SJSA1 (cell line): ENCODE measurements at places on chromosomes 7 and 10. TPM values are rescaled to one million over a fixed set of nuclear protein-coding genes. Genes with fewer than 3 reads are reported as not detected.
A peak's percentile ranks its signal among the peaks of the same experiment; 100 is the strongest.

DNA sequence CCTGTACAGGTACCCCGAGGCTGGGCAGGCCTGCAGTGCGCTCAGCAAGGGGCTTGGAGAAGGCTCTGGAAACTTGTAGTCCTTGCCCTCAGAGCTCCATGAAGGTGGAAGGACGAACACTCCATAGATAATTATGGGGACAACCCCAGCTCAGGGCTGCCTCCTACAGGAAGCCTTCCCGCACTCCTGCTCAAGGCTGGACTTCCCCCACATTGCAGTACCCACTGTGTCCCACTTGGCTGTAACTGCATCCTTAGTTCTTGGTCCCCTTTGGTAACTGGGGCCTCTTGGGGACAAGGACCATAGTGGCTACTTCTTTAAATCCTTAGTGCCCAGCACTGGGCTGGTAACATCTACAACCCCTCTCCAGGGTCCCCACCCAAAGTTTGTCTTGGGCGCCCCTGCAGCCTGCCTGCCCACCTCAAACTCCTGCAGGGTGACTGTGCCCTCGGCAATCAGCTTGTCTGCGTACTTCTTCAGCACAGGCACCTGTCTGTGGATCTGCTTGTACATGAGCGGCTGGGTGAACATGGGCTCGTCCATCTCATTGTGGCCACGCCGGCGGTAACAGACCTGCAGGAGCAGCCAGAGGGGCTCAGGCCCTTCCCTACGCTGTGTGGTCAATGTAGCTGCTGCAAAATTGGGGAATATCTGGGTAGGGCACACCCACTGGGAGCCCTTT is 17.1 kb downstream of the OGDHL start:
- H3K27me3 ChIP-seq = 0 out of 2 replicates have a peak, but pooled peaks cover 3% of the 10 kb centered on the region
- H3K36me3 ChIP-seq = no peaks in the 10 kb centered on the region
- no peak overlapping the region for H3K4me3 ChIP-seq
- no peak overlapping the region for H3K27ac ChIP-seq

DNA sequence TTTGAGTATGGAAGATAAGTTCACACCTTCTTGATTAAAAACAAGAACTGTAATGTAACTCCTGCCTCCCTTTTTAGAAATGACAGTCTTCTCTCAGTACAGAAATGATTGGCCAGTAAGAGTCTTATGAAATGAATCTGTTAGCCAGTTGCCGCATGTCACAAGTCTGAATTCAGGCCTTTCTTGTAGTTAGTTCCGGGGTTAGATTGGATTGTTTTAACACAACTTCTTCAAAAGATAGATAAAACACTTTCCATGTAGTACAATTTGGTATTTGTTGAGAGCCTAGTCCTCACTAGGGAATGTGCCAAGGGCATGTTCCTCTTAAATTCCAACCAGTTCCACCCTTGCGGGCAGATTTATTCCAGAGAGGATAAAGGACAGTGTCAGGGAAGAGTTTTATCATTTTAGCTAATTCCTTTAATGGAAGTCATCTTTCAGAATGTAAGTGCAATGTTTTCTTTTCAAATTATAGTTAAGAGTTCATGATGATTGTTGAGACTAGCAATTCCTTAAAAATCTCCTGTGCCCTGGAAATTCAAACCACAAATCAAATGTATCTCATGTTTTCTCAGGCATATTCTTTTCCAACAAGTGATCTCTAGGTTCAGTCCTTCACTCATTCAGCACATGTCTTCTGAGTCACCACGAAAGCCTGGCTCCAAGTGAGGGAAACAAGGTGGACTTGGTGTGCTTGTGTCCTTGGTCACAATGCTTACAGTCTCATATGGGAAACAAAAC is 4.1 kb downstream of the FHIP2A start:
- H3K4me1 ChIP-seq = peaks cover 39% of the 10 kb centered on the region
- H3K36me3 ChIP-seq = peaks cover 17% of the 10 kb centered on the region
- H3K27ac ChIP-seq = peak overlapping the region; percentile 91
- DNase-seq = peak; percentile 95
- no peak overlapping the region for H3K4me3 ChIP-seq

DNA sequence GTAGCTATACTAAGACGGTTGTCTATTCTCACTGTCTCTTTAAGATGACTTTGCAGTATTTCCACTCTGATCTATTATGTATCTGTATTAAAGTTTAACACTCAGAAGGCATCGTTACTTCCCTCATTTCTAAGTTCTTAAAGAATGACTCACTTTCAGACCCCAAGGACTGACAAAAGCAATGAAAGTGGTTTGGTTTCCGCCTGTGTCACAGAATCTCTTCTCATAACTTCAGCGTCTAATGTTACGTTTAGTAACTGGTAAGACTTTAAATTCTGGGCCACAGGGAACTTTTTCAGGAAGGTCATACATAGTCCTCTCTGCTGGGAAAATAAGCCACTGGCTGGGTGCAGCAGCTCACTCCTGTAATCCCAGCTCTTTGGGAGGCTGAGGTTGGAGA is 892.0 kb upstream of the AUTS2 start:
- H3K4me3 ChIP-seq = no peak overlapping the region
- peak overlapping the region; percentile 98 for H3K27ac ChIP-seq
- H3K27me3 ChIP-seq = no peaks in the 10 kb centered on the region
- peak; percentile 78 for DNase-seq
- H3K36me3 ChIP-seq = no peaks in the 10 kb centered on the region

DNA sequence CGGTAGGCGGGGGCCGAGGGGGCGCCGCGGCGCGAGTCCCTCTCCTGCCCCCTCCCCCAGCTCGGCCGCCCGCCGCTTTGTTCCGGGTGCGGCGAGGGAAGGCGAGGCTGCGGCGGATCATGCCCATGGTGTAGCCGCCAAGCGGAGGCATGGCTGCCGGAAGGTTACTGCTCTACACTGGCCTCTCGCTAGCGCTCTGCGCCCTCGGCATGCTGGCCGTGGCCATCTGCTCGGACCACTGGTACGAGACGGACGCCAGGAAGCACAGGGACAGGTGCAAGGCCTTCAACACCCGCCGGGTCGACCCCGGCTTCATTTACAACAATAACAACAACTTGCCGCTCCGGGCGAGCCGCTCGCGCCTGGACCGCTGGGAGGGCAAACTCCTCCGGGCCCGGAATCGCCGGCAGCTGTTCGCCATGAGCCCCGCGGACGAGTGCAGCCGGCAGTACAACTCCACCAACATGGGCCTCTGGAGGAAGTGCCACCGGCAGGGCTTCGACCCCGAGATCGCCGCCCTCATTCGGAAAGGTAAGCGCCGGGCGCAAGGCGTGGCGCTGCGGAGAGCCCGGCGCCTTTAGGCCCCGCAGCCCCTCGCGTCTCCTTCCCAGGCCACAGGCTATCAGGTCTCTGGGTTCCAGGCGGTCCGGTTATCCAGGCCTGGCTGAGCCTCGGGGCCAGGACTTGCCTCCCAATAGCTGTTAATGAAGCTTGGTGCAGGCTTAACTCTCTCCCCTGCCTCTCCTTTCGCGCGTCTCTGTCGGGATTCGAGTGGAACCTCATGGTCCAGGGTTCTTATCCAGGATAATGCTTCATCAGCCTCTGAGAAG is 513 bp downstream of the TMEM178B start:
- peaks cover 19% of the 10 kb centered on the region for H3K4me1 ChIP-seq
- no peaks in the 10 kb centered on the region for H3K36me3 ChIP-seq
- H3K4me3 ChIP-seq = no peak overlapping the region
- DNase-seq = no peak
- H3K27me3 ChIP-seq = peaks cover 72% of the 10 kb centered on the region
- H3K27ac ChIP-seq = no peak overlapping the region

DNA sequence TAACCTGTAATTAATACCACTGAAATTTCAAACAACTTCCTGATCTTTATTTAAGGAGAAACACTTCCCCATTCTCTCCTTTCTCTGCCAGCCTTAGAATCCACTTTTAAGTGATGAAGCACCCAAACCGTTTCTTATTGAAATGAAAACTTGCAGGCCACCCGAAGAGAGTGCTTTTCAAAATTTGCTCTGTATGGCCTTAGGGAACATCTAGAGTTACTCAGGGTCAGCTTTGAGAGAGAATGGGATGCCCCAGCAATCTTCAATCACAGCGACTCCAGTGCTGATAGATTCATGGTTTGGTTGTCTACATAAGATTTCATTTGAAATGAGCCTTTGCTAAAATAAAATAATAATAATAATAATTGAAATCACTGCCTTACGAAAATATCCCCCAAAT is 323.1 kb downstream of the PCLO start:
- no peak for DNase-seq
- no peak overlapping the region for H3K4me3 ChIP-seq
- H3K27ac ChIP-seq = no peak overlapping the region
- no peaks in the 10 kb centered on the region for H3K4me1 ChIP-seq
- no peaks in the 10 kb centered on the region for H3K36me3 ChIP-seq

GRCh38 chr10:78619896-78620295 is 448.9 kb upstream of the ZMIZ1 start:
- no peak overlapping the region for H3K27ac ChIP-seq
- no peaks in the 10 kb centered on the region for H3K27me3 ChIP-seq

The TMEM178B gene
- under 0.01 TPM in 1 of 2 replicates, not detected in the other for total RNA-seq

The SNCG gene
- total RNA-seq = 0.74 TPM in 1 of 2 replicates, not detected in the other

The EIF3A gene
- total RNA-seq = 86.0 and 89.5 TPM in 2 replicates

The UNCX gene
- not detected in 2 replicates for total RNA-seq
